ENCODE measurements at places on chromosomes 3 and 15.

DNA sequence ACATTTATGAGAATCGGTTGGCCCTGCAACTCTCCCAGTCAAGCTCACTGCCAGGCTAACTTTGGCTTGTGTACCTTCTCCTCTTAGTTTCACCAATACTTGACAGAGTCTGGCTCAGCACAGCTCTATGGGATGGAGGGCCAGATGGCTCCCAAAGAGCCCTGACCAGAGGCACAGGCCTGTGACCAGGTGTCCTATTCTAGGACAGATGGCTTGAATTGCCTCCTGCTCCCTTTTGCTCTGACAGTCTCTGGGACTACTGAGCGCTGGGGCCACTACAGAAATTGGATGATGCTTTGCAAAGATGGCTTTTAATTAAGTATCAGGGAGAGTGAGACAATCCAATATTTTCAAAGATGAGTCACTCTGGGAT lies 10.3 kb upstream of the ARID3B start:
- DNase-seq, result no peak

GRCh38 chr15:40285554-40286011 lies 2.7 kb upstream of the ANKRD63 start:
- no peak for DNase-seq

DNA sequence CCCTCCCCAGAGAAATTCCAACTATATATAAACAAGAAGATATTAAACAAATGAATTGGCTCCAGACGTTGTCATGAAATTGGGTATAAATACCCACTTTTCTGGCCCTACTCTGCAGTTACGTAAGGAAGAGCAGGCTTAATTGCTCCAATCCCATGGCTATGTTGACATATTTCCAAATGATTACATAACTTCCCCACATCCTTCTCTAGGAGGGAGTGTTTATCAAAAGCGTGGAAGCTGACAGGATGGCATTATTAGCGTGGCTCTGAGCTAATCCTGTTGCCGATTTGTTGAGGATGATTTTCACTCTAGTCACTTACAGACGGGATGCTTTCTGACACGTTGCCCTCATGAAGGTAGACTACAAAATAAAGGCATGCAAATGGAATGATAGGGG lies 347.5 kb upstream of the TMCO5A start:
- no peak for DNase-seq

- no peak for DNase-seq
Measured at GRCh38 chr15:64070106-64070505, 23.5 kb downstream of the CIAO2A start.

- DNase-seq, result no peak
Measured at GRCh38 chr3:139111392-139112229, 66.9 kb upstream of the PRR23C start.

GRCh38 chr3:151596940-151597339 lies 136.1 kb upstream of the IGSF10 start:
- DNase-seq, result no peak

DNA sequence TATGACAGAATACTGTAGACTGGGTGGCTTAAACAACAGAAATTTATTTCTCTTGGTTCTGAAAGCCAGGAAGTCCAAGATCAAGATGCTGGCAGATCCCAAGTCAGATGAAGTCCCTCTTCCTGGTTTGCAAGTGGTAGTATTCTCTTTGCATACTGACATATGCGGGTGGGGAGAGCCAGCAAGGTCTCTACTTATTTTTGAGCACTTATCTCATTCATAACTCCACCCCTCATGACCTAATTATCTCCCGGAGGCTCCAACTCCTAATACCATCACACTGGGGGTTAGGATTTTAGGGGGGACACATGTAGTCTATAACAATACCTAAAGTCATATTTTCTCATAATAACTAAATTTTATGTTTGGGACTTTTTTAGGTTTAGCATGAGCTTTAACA lies 65.3 kb downstream of the BLM start:
- no peak for DNase-seq

GRCh38 chr15:77818484-77819047 lies 185.9 kb upstream of the LINGO1 start:
- DNase-seq, result no peak

- DNase-seq, result no peak
Measured at GRCh38 chr3:189457631-189458412, 173.4 kb upstream of the TP63 start.

DNA sequence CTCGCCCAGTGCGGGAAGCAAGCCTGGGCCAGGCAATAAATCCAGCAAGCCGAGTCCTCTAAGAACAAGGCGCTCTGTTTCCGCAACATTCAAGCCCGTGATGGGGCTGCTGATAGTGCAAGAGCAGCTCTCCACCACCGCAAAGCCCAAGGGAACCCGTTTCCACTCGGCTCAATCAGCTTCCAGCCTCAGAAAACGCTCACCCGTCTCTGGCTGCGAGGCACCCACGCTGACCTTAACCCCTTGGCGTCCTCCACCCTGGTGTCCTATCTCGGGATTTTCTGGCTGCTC lies 17.8 kb downstream of the SPATA12 start:
- no peak for DNase-seq

DNA sequence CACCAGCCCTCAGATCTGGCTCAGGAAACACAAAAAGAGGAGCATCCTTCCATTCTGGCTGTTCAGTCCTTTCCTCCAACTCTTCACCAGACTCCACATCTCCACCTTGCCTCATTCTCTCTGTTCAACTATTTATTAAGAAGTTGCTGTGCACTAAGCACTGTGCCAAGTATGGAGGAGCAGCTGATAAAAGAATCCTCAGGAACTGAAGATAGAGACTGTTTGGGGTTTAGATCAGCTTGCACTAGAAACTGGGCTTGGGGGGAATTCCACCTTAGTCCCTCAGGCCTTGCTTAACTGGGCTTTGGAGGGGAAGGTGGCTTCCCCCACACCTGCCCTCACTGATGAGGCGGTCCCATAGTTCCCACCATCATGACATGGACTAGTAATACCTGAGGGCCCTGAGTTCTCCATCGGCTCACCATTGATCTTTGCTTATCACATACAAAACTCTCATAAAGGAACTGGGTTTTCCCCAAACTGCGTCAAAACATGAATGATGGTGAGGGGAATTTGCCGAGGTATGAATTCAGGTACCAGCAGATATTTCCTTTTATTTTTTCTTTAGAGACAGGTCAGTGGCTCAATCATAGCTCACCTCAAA lies 1.7 kb upstream of the CCR8 start:
- DNase-seq, result no peak

DNA sequence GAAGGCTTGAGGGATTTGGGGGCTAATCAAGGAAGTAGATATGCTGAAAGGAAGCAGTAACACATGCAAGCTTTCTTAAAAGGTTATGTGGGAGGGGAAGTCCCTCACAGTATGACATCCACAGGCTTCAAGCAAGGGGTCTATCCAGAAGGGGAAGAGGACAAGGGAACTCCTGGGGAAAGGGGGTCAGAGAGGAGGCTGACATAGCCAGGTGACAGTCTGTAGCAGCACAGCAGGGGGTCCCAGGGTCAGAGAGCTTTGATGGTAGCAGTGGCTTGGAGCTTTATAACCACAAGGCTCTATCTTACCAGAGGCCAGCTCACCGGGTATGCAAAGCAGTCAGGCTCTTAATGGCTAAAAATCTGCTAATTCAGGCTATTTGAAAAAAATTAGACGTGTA lies 150.6 kb upstream of the NSMCE3 start:
- DNase-seq, result no peak

DNA sequence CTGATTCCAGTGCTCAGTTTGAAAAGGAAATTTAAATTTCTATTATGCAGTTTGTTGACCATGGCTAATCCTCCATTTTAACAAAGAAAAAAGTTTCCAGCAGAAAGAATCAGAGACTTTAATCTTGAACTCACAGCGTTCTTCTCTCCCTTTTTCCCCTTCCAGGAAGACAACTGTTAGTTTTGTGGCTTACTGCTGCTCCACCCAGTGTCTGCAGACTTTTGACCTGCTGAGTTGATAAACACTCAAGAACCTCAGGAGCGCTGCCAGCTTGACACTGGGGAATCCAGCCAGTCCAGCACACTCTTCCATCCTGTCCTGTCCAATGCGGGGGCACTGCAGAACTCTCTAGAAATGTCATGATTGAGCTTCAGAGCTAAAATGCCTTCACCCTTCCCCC lies 134.6 kb downstream of the LRRC28 start:
- no peak for DNase-seq

- no peak for DNase-seq
Measured at GRCh38 chr15:81612631-81613030, 238.6 kb upstream of the TMC3 start.

DNA sequence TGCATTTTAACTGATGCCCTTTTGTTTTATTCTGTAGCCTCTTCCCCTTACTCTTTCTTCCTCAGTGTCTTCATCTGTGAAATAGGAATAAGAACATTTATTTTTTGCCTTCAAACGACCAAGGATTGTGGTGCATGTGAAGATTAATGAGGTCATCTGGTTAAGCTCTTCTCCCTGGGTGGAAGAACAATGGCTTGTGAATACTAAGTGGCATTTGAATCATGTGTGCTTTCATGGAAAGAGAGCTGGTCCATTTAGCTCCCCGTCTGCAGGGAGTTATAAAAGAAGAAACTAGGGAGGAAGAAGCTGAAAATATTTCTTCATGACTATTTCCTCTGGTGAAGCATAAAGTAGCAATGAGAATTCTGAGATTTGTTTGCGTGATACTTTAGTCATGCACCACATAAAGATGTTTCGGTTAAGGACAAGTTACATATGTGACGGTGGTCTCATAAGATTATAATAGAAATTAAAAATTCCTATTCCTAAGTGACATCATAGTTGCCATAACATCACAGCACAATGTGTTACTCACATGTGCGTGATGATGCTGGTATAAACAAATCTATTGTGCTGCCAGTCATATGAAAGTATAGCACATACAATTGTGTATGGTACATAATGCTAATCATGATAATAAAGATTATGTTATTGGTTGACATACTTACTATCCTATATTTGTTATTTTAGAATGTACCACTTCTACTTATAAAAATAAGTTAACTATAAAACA lies 374.3 kb downstream of the RBMS3 start:
- DNase-seq, result no peak

DNA sequence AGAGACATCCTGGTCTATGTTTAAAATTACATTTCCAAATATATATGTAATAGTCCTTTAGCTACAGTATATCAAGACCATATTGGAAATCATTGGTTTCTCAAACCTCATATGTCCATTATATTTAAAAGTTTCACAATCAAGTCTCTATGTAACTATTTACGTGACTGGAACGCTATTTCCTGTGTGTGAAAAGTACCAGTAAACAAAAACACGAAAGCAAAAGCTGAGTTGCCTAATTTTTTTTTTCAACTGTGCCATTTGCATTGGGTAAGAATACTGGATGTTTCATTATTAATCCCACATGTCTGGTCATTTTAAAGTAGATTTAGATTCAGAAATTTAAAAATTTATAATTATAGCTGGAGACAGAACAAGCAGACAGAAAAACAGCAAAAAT lies 381.4 kb downstream of the TBC1D5 start:
- no peak for DNase-seq

- no peak for DNase-seq
Measured at GRCh38 chr3:8458711-8459110, 42.9 kb upstream of the LMCD1 start.

GRCh38 chr15:88376574-88377174 lies 90.5 kb downstream of the MRPL46 start:
- no peak for DNase-seq

GRCh38 chr3:120170223-120170622 lies 76.0 kb upstream of the GSK3B start:
- DNase-seq, result no peak

- no peak for DNase-seq
Measured at GRCh38 chr15:99368743-99369142, 117.5 kb downstream of the LRRC28 start.

DNA sequence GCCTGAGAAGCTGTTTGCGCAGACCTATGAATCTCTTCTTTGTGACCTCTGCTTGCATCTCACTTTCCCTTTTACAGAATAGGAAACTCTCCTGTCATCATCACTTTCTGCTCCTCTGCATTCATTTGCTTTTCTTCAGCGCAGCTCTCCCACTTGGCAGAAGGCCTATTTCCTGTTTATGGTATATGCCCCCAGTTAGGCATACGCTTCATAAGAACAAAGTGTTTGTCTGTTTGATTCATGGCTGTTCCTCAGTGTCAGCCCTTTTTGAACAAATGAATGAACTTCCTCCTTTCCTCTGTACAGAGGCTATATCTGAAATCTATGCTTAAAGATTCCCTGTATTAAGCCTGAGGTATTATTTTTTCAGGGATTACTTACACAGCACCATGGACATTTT lies 1216.9 kb upstream of the GBE1 start:
- no peak for DNase-seq

- no peak for DNase-seq
Measured at GRCh38 chr15:70502529-70502928, 260.8 kb downstream of the UACA start.

DNA sequence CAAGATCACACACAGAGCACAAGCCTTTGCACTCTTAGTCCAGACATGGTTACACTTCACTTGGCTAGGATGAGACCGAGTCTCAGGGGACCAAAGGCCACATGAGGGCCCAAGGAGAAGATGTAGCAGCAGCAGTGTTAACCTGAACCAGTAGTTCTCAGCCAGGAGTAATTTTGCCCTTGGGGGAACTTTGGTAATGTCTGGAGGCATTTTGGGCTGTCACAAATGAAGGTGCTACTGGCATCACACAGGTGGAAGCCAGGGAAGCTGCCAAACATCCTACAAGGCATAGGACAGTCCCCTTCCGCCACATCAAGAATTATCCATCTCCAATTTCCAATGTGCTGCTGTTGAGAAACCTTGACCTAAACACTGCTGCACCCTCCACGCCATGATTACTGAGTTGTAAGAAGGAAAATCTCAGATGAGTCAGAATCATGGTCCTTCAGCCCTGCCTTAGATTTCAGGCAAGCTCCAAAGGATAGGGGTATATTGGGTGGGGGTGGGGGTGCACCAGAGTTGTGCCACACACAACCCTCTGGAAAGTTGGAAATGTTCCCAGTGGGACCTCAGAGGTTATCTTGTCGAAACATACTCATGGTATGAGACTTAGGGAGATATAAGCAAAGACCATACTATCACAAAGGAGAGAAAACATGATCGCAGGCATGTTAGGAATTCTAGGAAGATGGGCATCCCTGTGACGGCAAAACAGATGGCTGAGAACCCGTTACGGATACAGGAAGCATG lies 36.2 kb downstream of the SEMA5B start:
- no peak for DNase-seq

GRCh38 chr3:15750143-15750542 lies 47.6 kb downstream of the ANKRD28 start:
- no peak for DNase-seq

- DNase-seq, result no peak
Measured at GRCh38 chr15:69087366-69087976, 73.0 kb upstream of the GLCE start.

DNA sequence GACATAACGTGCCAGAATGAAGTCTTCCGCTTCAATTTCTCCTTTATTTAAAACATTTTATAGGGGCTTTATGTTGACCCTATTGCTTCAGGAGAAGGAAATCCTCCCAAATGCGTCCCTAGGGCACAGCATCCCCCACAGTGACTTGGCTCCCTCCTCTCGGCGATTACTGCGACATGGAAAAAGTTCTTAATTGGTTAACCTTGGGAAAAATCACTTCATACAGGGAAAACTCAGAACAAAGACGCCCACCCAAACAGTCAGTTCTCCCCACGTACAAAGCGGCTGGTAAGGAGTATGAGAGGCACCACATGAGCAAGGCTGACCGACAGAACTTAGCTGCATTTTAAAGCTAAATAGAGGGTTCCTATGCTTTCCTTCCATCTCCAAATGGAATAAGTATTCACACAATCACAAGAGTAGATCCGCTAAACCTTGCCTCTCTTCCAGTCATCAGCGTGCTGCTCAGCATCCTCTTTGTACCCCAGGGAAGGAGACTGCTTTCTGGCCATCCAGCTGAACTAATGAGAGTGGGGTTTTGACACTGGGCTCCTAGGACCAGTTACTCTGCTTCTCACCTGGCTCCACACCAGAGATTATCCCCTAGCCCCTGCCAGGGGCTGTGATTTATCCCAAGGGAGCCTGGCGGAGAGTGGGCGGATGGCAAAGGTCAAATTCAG lies 415.3 kb upstream of the WNT5A start:
- no peak for DNase-seq

Data from GM12864 (cell line).